ENCODE measurements at places on chromosomes 1 and 21. TPM values are rescaled to one million over a fixed set of nuclear protein-coding genes. Genes with fewer than 3 reads are reported as not detected.

OR10J1 gene
- not detected for polyA plus RNA-seq

LCE1E gene
- polyA plus RNA-seq = not detected

RAB7B gene
- polyA plus RNA-seq = 0.83 TPM

RAB4A gene
- polyA plus RNA-seq = 65.7 TPM

RABGAP1L gene
- 129 TPM for polyA plus RNA-seq

ZNF695 gene
- polyA plus RNA-seq = not detected

TCP10L gene
- polyA plus RNA-seq = 1.9 TPM
